ENCODE measurements at places on chromosomes 11 and 22. TPM values are rescaled to one million over a fixed set of nuclear protein-coding genes. Genes with fewer than 3 reads are reported as not detected.

GRCh38 chr22:40741116-40741515 is 61.8 kb downstream of the MCHR1 start:
- no peak for DNase-seq

GRCh38 chr22:19120829-19121630 is 1.2 kb downstream of the DGCR2 start:
- no peak for DNase-seq

GRCh38 chr11:70066628-70067027 is 11.5 kb upstream of the ANO1 start:
- no peak for DNase-seq

- peak; percentile 17 for DNase-seq
These were observed 33.8 kb downstream of the ZNF202 start for GRCh38 chr11:123707606-123708205.

DNA sequence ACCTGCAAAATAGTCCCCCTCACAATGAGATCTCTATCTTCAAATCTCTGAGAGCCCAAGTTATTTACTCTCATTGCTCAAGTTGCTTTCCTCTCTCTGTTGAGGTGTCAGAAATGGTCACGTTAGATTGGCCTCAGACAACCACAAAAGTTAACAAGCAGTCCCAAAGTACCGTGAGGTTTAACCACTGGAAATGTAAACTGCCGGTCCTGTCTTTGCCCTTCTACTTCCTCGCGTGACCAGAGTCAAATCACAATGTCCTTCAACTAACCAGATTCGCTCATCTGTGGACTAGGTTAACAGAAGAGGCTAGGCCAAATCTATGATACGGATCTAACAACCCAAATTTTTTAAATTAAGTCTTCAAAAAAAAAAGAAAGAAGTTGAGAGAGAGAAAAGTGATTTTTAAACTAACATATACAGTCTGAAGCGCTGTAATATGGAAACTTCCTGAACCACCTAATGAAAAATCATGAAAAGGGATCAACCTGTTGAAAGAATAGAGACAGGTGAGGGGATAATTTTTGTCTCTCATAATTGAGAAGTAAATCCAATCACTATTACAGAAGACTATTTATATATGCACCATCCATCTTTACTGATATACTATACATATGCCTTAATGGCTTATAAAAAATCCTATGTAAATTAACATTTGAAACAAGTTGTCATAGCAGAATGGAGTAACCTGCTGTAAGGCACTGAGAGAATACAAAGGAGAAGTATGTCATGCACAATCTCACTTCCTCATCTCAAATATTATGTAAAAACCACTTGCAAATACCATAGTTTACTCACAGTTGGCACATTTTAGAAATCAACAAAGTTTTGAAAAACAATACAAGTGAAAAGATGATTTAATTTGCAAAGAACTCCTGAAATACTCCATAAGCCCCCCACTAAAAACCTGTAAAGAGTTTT is 3.3 kb upstream of the JAML start:
- peak; percentile 47 for DNase-seq

GRCh38 chr22:16956290-16956689 is 51.7 kb downstream of the GAB4 start:
- DNase-seq = peak; percentile 5

GRCh38 chr11:88590361-88590760 is 252.8 kb upstream of the CTSC start:
- no peak for DNase-seq

GRCh38 chr11:34345540-34345876 is 12.3 kb downstream of the ABTB2 start:
- DNase-seq = no peak

- no peak for DNase-seq
These were observed 636 bp upstream of the PHOX2A start for GRCh38 chr11:72244361-72245262.

DNA sequence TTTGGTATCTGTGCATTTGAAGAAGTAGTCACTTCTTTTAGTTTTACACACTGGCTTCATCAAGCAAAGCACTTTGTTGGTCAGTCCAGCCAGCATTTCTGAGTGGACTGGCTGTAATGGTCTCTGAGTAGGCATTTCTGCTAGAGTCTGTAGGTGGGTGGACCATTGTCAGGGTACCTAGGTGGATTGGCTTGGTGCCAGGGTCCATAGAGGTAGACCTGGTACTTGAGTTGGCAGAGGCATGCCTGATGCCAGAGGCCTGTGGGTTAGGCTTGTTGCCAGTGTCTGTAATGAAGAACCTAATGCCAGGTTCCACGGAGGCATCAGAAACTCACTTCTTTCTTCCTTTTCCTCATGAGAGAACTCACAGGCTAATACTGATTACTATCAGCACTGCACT is 157.9 kb upstream of the C11orf87 start:
- DNase-seq = no peak

GRCh38 chr11:75428281-75428724 is 4.7 kb downstream of the KLHL35 start:
- DNase-seq = peak; percentile 68

- DNase-seq = no peak
These were observed 1.5 kb downstream of the CCDC116 start for GRCh38 chr22:21634081-21634480.

GRCh38 chr22:39577366-39577765 is 6.8 kb downstream of the CACNA1I start:
- DNase-seq = no peak

GRCh38 chr11:62046568-62047100 is 77.2 kb upstream of the INCENP start:
- DNase-seq = no peak

DNA sequence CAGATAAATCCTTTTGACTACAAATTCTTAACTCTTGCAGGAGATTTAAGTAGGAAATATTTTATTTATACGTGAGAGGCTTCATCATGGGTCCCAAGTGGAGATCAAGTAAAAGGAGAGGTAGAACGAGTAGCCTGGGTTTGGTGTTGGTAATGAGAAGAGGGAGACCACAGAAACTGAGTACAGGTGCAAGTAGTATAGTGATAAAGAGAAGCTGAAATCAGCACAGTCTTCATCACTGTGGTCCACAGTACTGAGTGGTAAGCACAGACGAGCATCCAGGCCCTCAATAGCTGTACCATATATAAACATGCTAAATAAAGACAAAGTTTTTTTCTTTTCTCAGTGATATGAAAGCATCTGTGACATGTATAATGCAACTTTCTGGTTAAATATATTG is 5.8 kb upstream of the OR52E5 start:
- DNase-seq = no peak

- DNase-seq = peak; percentile 86
These were observed at the start of the genes EML3 and ROM1 for GRCh38 chr11:62612366-62613290. TSS of gene EML3 (minus strand) at chr11:62612775. CDS start at chr11:62612457, 318 bp downstream. TSS of gene ROM1 (plus strand) at chr11:62613257. CDS start at chr11:62613282, 25 bp downstream.

- no peak for DNase-seq
These were observed 85.7 kb downstream of the TBC1D22A start for GRCh38 chr22:46848197-46848596.

GRCh38 chr11:65471447-65471891 is 27.4 kb upstream of the MALAT1 start:
- DNase-seq = no peak

DNA sequence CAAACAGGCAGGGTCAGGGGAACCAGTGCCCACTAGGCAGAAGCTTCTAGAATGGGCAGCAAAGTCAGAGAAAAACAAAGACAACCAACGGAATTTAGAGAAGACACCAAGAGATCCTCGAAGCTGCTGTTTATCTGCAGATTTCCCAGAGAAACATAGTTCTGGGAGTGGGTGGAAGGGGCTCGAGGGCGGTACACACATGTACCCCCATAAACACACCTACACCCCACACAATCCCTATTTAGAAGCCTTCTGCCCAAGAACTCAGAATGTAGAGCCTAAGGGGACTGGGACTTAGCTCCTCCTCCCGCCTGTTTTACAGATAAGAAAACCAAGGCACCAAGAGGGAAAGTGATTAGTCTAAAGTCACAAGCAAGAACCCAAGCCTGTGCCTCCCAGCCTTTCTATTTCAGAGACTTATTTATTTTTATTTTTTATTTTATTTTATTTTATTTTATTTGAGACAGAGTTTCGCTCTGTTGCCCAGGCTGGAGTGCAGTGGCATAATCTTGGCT is 6.4 kb downstream of the NPTXR start:
- DNase-seq = no peak

Gene ADAMTS15
- total RNA-seq = not detected

Gene KCNJ1
- not detected for total RNA-seq

Gene TRIM48
- total RNA-seq = not detected

Gene OR9I1
- not detected for total RNA-seq
